ENCODE measurements at places on chromosomes 13 and 19.

DNA sequence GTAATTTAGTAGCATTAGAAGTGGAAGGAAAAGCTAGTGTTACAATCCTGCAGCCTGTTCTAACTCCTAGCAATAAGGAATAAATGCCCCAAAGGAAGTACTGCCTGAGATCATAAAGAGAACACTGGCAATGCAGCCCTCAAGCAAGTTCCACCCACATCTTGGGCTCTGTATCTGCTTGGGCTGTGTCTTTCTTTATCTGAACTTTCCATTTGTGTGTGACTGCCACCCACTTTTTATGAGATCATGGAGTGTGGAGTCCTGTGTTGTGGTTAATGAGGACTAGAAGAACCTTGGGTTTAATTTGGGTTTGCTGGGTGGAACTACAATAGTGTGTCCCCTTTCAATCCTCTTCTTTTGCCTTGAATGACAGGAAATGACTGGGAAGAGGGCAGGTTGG lies 38.2 kb downstream of the RFXAP start:
- no peak for DNase-seq

DNA sequence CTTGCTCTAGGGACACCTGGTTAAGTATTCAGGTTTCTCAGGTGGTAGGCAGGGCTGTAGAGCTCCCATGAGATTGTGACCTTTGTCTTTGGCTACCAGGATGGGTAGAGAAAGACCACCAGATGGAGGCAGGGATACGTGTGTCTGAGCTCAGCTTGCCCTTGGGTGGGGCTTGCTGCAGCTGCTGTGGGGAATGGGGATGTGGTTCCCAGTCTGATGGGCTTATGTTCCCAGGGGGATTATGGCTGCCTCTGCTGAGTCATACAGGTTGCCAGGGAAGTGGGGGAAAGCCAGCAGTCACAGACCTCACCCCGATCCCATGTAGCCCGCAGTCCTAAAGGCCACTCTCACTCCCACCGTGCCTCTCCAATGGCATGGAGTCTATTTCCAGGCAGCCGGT lies 659.9 kb upstream of the KLF12 start:
- DNase-seq, result no peak

DNA sequence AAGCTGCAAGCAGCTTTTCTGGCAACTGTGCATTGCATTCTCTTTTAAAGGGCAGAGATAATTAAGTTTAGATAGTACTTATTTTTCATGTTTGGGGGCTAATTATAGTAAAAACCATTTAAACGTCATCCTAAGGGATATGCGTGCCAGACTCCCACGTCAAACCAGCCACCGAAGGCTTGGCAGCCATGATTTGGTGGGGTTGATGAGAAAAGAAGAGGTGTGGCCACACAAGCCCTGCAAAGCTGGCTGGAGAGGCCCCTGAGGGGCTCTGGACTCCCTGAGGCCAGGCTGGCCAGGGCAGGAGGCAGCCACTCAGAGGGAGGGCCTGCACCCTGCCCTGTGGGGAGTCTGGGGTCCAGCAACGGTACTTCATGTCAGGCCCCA lies 17.5 kb downstream of the PEPD start:
- DNase-seq, result no peak

GRCh38 chr13:59834801-59835200 lies 328.9 kb downstream of the DIAPH3 start:
- no peak for DNase-seq

DNA sequence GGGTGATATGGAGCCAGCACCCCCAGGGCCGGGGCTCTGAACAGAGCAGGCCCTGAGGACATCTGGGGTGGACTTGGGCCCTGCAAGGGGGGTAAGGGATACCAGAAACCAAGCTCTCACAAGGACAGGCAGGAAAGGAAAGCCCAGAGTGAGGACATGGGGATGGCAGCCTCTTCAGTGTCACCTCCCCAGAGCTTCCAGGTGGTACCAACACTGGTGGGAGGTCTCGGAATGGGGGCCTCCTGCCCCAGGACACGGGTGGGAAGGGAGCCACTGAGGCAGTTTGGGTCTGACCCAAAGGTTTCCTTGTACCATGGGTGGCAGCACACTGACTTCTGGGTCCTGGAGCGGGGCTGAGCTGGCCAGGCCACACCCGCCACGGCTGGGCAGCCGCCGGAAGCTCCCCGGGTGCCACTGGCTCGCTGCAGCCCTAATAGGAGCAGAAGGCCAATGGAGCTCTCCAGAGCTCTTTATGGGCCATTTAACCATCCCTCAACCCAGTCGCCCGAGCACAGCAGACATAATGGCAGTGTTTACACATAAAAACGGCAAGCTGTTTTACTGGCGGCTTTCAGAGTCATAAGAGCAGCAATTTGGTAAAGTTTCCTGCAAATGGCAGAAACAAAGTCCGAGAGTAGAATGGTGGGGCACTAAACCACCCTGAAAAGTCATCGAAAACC lies 59.3 kb downstream of the PEPD start:
- DNase-seq, result no peak

- no peak for DNase-seq
Measured at GRCh38 chr13:109002934-109003333, 373.5 kb downstream of the MYO16 start.

- no peak for DNase-seq
Measured at GRCh38 chr19:49570997-49571676, 9.2 kb downstream of the NOSIP start.

DNA sequence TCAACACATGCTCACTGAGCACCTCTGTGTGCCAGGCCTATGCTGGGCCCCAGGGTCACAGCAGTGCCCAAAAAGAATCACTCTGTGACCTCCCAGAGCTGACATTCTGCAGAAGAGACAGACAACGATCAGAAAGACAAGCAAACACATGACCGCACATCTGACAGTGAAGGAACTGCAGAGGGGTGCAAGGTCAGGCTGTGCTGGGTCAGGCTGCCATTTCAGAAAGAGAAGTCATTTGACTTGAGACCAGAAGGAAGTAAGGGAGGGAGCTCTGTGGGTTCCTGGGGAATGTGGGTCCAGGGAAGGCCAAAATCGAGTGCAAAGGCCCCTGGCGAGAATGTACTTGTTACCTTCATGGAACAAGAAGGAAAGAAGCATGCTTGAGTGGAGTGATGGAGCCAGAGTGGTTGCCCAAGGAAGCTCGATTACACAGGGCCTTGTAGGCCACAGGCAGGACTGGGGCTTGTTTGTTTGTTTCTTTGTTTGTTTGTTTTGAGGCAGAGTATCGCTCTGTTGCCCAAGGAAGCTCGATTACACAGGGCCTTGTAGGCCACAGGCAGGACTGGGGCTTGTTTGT lies 11.4 kb upstream of the CD22 start:
- DNase-seq, result no peak

GRCh38 chr13:36865265-36865664 lies 46.2 kb downstream of the RFXAP start:
- no peak for DNase-seq

- peak; percentile 7 for DNase-seq
Measured at GRCh38 chr13:45040622-45041021, 51.3 kb downstream of the GPALPP1 start.

- DNase-seq, result no peak
Measured at GRCh38 chr19:16385821-16386220, 61.2 kb downstream of the KLF2 start.

DNA sequence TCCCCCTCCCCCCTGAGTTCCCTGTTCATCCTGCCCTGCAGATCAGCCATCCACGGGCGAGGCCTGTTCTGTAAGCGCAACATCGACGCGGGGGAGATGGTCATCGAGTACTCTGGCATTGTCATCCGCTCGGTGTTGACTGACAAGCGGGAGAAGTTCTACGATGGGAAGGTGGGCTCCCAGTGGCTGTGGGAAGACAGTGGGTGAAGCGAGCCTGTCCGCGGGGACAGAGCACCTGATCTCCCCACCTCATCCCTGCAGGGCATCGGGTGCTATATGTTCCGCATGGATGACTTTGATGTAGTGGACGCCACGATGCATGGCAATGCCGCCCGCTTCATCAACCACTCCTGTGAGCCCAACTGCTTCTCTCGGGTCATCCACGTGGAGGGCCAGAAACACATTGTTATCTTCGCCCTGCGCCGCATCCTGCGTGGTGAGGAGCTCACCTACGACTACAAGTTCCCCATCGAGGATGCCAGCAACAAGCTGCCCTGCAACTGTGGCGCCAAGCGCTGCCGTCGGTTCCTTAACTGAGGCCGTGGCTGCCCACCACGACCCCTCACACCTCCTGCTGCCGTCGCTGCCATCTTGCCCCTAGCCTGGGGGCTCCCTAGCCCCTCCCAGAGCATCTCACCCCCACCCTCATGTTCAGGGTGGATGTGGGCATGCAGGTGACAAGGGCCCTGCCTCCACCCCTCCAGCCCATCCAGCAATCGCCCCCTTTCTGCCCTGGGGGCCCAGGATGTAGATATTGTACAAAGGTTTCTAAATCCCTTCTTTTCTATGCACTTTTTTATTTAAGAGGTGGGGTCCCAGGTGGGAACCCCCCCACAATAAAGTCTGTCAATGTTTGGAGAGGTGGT lies 4.0 kb downstream of the IGFLR1 start:
- DNase-seq, result no peak

- no peak for DNase-seq
Measured at GRCh38 chr13:35499196-35499662, 22.7 kb upstream of the MAB21L1 start.

DNA sequence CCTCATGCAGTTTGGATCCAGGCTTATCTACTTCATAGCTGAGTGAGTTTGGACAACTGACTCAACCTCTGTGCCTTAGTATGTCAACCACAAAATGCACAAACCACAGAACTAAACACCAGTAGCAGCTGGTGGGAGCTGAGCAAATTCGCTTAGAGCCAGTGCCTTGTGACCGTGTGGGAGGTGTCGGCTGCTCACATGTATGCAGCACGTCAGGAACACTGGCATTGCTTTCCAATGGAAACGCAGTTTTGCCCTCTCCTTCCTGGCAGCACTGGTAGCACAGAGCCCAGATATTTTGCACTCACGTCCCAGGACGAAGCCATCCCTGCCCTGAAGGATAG lies 8.3 kb upstream of the NTN5 start:
- DNase-seq, result peak; percentile 85

DNA sequence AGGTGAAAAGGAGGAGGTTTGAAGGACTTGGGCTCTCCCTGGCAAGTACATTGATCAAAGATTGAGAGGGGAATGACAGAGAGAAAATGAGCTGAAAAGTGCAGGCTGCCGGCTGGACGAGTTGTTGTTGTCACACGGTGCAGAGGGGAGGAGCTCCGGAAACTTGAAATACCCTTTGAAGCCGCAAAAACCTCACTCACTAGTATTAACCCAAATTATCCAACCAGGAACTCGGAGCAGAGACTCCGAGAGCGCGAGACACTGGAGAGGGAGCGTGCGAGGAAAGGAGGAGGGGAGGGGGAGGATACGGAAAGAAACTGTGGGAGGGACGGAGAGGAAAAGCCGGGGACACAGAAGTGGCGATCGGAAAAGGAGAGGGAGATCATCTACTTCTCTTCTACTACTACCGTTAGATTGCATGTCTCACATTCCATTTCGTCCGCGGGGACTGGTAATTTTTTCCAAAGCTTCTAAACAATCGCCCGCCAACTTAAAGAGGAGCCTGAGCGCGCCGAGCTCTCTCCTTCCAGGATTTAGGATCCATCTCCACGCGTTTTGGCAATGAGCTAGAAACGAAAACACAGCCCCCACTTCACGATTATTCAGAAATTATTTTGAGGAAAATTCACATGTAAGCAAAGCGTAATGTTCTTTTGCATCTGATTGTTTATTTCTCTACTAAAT lies at the start of gene DACH1:
TSS of gene DACH1 (minus strand) at position 74 of the 684 bp plus-strand sequence.
- peak; percentile 33 for DNase-seq

DNA sequence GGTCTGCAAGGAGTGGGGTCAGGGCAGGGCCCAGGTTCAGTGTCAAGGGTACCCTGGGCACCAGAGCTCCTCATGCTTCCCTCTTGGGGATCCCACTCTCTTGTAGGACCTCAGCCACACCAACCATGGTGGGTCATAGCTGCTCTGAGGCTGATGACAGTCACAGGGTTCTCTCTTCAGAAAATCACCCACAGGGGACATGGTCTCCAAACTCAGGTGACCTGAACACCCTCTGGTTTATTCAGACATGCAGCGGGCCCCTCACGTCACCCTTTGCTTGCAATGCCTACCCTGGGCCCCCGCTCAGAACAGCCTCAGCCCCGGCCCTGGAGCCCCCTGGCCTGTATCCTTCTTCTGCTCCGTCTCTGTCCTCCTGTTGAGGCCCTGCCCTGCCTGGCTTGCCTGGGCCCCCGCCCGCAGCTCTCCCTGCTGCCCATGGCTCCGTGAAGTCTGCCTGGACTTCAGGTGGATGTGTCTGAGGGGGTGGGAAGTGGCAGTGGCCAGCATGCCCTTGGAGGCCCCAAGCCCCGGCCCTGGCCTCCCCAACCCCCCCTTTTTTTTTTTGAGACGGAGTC lies 20.4 kb downstream of the CHERP start:
- no peak for DNase-seq

DNA sequence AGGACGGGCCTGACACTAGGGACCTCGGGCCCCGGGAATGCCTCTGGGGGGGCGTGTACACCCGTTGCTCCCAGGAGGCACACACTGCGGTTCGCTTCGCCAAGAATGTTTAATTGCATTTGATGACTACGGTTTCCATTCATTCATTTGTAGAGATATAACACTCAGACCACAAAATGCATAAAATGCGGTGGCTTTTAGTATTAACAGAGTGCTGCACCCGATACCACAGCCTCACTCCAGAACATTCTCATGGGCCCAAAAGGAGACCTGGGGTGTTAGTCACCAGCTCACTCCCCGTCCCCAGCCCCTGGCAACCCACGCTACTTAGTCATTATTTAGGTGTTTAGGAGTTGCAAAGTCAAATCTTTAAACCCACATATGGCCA lies 21.8 kb downstream of the HCN2 start:
- DNase-seq, result peak; percentile 24

- no peak for DNase-seq
Measured at GRCh38 chr19:12270854-12271253, 23.8 kb downstream of the ZNF44 start.
